ENCODE measurements at places on chromosomes 1 and 21.

DNA sequence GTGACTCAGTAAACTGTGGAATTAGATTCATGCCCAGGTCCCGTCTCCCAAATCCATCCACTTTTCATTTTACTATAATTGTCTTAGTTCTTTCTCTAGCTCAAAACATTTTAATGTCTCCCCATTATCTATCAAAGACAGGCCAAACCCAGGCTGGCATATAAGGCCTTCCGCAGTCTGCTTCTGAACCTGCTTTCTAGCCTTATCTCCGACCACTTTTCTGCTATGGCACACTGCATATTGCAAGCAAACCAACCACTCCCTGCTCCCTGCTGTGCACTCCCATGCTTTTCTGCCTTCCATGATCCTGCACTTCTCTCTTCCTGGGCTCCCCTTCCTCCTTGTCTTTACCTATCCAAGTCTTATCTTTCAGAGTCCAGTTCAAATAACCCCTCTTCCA, 17.3 kb upstream of the PIGM start:
- no peak for DNase-seq

GRCh38 chr1:113783254-113784103, 24.2 kb upstream of the PHTF1 start:
- no peak for DNase-seq

DNA sequence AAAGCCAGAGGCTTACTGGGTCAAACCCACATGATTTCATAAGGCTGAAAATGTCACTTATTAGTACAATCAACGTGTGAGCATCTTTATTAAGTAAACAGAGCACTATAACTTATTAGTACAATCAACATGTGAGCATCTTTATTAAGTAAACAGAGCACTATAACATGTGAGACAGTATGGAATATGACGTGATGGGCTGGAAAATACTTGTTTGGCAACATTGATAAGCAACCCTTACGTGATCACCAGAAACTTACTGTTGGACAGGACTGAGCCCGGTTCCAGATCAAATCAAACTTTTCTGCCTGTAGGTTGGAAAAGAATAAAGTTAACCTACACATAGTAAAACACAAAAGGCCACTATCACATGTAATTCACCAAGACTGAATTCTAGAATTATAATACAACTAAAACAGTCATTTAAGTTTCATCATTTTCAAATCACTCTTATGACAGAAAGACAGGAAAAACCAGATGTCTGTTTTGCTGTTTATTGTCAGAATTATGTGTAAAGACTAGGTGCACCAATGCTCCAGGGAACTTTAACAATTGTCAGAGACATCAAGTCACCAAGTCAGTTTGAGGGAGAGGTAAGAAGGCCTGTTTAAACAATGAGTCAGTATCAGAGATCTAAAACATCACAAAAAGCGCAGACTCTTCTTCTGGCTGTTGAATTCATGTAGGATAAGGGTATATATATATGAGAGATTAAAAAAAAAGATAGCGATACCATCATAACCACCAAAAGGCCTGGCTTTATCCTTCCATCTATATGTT, 15.7 kb downstream of the ATPAF1 start:
- no peak for DNase-seq

DNA sequence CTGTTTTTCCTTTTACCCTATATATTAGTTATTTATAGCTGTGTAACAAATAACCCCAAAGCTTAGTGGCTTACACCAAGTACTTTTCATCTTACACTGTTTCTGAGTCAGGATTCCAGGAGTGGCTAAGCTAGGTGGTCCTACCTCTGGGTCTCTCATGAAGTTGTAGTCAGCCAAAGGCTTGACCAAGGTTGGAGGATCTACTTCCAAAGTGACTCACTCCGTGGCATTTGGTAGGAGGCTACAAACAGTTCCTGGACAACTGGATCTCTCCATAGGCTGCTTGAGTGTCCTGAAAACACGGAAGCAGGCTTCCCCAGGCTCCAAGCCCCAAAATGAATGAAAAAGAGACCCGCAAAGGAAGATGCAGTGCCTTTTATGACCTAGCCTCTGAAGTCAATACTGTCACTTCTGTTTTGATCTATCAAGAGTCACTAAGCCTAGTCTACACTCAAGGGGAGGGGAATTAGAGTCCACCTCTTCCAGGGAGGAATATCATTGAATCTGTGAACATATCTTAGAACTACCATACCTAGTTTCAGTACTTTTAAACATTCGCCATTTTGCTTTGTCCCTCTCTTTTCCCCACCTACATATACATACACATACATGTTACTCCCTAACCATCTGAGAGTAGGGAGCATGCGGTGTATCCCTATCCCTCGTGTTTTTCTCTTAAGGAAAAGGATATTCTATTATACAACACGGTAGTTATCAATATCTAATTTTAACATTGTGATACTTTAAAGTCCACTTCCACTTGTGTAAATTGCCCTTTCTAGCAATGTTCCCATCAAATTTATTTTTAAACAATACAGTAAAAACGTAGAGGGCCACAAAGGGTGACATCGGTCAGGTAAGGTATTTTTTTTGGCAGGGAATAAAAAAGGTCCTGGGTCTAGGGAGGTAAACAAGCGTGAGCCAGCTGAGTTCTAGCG, 67.2 kb downstream of the SLC35A3 start:
- no peak for DNase-seq

- no peak for DNase-seq
Measured at GRCh38 chr21:29829564-29830275, 110.1 kb downstream of the GRIK1 start.

DNA sequence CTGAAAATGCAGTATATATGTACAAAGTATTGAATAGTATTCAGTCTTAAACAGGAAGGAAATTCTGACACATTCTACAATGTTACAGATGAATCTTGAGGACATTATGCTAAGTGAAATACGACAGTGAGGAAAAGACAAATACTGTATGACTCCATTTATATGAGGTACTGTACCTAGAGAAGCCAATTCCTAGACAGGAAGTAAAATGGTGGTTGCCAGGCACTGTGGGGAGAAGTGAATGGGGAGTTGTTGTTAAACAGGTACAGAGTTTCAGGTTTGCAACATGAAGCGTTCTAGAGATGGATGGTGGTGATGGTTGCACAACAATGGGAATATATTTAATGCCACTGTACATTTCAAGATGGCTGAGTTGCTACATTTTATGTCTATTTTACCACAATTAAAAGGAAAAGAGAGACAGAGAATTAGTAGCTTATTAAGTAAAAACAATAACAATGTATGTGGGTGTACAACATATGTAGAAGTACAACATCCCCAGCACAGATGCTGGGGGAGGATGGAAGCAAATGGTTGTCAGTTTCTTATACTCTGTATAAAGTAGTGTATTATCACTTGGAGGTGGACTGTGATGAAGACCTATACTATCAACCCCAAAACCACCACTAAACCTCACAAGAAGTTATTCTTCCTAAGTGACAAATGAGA, 3.9 kb upstream of the RAB4A start:
- DNase-seq: no peak

DNA sequence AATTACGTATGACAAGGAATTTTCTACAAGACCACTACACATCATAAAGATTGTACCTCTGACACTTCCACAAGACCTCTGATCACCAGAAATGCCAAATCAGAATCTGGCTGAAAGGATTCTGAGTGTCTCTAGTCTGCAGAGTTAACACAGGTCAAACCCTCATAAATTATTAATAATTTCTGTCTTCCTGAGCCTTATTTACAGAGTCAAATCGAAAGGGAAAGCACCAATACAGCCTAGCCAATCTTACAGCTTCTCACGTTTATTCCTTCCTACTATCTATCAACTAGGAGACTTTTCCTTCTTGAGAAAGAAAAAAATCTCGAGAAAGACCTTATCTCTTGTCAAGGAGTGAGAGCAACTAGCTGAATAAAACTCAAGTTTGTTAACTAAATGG, 2151.6 kb downstream of the MRPL39 start:
- no peak for DNase-seq

- DNase-seq: no peak
Measured at GRCh38 chr1:65265651-65266351, 43.5 kb upstream of the DNAJC6 start.

Measured in glomerular endothelial cell (primary cell).